Melanocyte of skin (primary cell): ENCODE measurements at places on chromosomes 2 and 18. TPM values are rescaled to one million over a fixed set of nuclear protein-coding genes. Genes with fewer than 3 reads are reported as not detected.

DCDC2C gene
- total RNA-seq: not detected in 2 replicates

SERPINB12 gene
- total RNA-seq: not detected in 2 replicates

UGT1A6 gene
- not detected in 2 replicates for total RNA-seq

EVX2 gene
- not detected in 2 replicates for total RNA-seq

CYP26B1 gene
- under 0.01 TPM in 1 of 2 replicates, not detected in the other for total RNA-seq

GKN1 gene
- total RNA-seq: not detected in 2 replicates

EDAR gene
- total RNA-seq: not detected in 2 replicates

FECH gene
- total RNA-seq: 39.0 and 54.9 TPM in 2 replicates

GPR155 gene
- total RNA-seq: 30.3 and 54.9 TPM in 2 replicates
